ENCODE measurements at places on chromosomes 7 and 10.

DNA sequence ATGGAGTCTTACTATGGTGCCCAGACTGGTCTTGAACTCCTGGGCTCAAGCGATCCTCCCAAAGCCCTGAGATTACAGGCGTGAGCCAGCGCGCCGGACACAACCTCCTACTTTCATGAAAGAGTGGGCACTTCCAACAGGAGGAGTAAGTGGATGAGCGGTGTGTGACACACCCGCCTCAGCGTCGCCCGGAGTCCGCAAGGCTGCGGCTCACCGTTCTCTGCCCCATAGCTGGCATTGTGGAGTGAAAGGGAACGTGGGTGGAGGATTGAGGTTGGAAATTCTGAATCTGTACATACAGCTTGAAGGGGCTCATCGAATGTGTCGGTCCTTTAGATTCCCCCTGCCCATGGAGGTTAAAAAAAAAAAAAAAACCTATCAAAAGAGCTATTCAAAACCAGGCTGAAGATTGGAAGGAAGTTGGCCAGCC lies 524 bp upstream of the PRXL2A start:
- DNase-seq: no peak

- DNase-seq: no peak
Measured at GRCh38 chr10:47287365-47287802, 12.6 kb upstream of the GDF10 start.

- no peak for DNase-seq
Measured at GRCh38 chr10:24901686-24902399, 50.6 kb downstream of the PRTFDC1 start.

- DNase-seq: no peak
Measured at GRCh38 chr10:2831509-2831908, 235.8 kb upstream of the PFKP start.

DNA sequence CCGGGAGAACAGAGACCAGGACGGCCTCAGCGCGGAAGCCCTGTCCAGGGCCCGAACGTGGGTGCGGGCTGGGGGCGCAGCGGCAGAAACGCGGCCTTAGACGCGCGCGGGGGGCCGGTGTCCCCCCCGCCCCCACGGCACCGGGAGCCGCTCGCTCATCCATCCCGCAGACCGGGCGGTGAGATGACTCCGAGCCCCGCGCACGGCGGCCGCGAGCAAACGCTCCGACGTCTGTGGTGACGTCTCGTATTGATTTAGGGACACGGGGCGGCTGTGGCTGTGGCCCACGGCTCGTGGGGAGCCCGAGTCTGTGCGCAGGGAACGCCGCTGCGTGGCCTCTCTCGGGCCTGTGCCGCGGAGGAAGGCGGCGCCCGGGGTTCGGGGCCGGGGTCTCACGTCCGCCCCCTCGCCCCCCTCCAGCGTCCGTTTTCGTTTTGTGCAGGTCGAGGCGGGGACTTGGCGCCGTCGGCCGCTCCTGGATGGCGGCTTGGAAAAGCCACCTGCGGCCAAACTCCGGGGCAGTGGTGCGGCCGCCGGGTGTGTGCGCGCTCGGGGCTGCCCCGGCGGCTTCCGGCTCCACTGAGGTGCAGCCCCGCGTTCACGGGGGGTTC lies 1.0 kb upstream of the NKX6-2 start:
- DNase-seq: no peak

DNA sequence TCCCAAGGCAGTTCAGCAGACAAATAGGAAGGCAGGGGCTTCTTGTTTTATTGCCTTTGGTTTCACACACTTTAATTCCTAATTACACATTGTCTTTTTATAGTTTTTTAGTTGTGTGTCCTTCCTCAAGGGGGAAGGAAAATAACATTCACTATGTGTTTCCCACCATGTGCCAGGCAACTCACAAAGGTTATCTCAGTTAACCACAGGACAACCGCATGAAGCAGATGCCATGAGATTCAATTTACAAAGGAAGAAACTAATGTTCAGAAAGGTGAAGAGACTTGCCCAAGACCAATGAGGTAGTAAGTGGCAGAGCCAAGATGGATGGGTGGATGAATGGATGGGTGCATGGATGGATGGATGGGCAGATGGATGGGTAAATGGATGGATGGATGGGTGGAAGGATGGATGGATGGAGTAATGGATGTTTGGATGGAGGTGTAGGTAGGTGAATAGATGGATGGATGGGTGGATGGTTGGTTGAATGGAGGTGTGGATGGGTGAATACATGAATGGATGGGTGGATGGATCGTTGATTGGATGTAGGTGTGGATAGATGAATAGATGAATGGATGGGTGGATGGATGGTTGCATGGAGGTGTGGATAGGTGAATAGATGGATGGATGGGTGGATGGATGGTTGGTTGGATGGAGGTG lies 77.9 kb downstream of the ARHGAP22 start:
- no peak for DNase-seq

- no peak for DNase-seq
Measured at GRCh38 chr10:79252450-79252849, 94.8 kb upstream of the PPIF start.

GRCh38 chr7:148687555-148687954 lies 11.1 kb upstream of the CUL1 start:
- no peak for DNase-seq

DNA sequence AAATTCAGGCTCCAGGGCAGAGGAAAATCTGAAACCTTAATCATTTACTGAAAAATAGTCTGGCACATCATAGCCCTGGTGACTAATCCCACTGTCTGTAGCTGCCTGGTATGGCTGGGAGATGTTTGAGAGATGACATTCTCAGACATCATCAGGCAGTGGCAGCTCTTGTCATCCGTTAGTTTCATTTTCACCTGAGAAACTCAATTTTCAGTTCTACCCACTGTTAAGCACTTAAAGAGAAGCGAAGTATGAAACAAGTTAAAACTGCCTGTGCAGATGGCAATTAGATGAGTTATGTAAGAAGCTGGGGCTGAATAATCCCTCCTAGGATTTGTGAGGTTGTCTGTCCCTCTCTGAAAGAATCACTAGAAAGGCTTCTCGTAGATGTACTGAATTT lies 150.2 kb downstream of the NSUN6 start:
- peak; percentile 21 for DNase-seq

DNA sequence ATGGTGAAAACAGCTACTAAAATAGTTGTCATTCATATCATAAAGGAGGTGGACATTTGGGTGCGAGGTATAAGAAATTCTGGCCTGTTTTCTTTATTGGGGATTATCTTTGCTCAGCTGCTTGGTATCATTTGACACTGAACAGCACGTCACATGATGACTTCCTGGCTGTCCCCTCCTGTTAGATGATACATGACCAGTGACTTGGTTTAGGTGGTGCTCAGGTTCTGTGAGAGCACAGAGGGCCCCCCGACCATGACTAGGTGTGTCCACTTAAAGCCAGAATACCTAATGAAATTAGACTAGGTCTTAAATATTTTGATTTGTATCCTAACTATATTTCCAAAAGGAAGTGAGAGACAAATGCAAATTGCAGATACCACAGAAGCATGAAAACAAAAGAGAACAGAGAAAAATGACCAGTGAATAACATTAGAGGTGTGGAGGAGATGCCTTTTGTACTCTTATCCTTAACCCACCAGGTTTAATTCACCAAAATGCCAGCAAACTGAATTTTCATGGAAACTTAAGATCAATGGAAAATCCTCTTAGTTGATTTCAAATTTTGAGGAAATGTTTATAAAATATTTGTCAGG lies 50.6 kb upstream of the GJD4 start:
- no peak for DNase-seq

DNA sequence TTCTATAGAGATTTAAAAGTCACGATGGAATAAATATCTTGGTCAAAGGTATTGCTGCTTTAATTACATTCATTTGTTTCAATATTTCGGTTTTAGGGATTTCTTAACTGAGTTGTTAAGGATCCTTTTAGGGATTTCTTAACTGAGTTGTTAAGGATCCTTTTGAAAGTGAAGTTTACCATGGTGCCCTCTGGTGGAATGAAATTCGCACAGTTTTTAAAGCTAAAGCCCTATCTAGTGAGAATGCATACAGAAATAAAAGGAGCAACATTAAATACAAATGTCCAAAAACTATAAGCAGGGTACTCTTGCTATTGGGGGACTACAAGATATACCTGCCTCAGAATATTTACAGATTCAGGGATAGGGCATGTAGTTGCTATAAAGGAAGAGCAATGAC lies 193.7 kb downstream of the RNLS start:
- DNase-seq: peak; percentile 49

DNA sequence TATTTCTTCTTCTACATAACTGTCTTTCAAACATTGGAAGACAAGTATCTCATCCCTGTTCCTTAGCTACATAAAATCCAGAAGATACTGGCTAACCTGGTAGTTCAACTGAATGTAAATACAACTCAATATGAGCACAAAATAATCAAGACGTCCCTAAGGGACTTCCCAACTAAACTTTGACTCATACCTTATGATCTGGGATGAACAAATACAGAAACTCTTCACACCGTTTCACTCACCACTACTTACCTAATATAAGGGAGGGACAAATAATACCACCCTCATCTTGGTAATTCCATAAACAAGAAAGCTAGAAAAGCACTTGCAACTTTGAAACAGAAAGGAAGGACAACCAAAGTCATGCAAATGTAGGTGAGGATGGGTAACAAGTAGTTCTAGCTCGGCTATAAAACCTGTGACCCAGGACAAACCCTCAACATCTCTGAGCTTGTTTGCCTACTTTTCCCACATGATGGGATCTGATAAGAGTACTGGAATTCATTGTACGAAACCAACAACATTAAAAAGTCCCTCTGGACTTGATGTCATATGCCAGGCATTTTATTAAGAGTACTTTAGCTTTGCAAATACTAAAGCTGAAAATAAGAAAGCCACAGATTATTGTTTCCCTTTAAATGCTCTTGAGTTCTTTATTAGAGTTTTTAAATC lies 121.9 kb downstream of the STRA8 start:
- DNase-seq: no peak

- DNase-seq: no peak
Measured at GRCh38 chr10:103490986-103491314, 2.6 kb upstream of the NEURL1 start.

Data from GM12864 (cell line).